SK-N-MC (cell line): ENCODE measurements at places on chromosomes 3 and 15.

DNA sequence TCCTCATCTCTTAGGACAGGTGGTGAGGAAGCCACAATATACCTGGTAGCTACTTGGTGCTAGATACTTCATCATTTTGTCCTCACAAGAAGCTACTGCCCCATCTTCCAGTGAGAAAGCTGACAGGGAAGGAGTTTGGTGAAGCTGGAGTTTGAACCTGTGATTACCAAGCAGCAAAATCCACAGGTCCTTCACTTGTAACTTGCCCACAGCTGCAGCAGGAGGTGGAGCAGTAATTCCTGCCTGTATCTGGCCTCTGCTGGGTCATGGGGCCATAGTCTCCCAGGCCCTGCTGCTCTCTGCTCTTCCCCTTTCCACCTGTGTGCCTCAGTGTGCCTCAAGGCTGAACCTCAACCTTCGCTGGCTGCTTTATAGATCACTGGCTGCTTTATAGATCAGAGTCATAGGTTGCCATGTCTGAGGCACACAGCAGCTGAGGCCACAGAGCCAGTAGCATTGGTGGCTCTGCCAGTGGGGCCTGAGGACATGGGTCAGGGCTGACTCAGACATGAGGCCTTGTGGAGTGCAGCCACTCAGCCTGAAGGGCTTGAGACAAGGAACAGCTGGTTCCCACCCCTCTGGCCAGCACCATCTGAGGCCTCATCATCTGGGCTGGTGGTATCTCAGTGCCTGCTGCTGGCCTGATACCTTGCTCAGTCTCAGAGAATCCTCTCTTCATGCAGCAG is 11.1 kb upstream of the CHRNB4 start:
- DNase-seq, result no peak

DNA sequence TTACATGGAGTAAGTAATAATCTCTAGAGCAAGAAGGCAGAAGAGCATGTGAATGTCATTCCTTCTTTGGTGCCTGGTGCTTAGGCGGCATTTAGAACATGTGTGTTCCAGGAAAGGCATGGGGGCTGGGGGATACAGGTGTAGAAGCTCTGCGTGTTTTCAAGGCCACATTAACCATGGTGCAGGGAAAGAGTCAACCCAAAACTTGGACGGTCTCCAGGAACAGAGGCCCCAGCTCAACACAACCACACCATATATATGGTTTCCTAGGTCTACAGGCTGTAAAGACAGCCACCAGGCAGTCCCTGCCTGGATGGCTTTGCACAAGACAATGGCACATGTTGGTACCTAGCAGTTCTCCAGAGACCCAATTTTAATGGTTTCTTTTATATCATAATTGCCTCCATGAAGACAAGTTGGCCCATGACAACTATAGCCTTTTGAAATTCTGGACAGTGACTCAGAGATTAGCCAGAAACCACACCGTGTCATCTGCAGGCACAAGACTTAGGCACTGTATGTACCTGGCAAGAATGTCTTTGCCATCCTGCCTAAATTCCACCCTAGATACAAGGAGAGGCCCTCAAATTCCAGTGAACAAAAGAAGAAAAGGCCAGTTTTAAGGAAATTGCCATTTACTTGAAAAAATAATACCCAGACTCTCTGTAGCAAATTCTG is 25.0 kb upstream of the DGKG start:
- DNase-seq, result no peak

DNA sequence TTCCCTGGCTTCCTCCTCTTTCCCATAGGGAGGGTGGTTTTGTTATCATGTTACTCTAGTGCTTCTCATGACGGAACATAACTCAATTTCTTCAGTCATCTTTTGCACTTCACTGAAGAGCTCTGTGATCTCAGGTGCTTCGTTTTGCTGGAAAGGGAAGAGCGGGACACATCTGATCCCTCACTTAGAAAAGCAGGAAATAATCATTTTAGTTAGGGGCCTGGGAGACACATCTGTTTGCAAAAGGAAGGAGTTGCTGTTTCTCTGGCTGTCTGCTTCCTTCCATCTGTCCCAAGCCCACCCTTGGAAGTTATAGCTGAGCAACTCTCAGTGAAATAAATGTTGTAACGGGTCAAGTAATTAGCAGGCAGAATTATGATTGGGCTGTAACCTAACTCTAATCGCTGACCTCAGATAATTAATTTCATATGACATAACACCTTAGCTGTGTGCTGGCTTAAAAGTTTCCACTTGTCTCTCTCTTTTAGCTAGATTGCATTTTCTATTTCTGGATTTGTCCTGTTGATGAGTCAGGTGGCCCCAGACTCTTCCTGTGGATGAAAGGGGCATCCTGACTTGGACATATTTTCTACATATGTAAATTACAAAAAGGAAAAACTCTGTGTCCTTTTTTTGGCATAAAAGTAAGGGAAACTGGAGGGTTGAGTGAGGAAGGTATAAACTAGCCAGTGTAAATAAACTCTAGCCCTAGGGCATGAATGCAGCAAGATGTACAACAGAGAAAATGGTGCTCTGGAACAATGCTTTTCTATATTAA is 11.0 kb upstream of the FILIP1L start:
- DNase-seq, result no peak

DNA sequence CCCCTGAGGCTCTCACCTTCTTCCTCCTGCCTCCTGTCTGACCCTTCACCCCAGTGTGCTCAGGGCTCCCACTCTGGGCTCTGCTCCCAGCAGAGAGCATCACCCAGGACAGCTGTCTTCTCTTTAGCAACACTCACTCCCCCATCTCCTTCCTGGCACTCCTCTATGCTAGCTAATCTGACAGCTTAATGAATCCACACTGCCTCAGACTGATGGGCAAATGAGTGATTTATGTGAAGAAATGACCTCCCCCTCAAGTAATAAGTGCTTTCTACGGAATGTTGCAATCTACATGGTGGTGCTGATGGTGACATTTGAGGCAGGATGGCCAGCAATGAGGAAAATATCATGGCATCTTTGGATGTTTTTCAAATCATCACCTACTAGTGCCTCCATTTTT is 83.6 kb downstream of the LSM3 start:
- no peak for DNase-seq

GRCh38 chr3:150599611-150600297 is 3.4 kb upstream of the SELENOT start:
- DNase-seq, result no peak

- no peak for DNase-seq
Observed at GRCh38 chr3:156628836-156629618, 45.4 kb upstream of the TIPARP start.

DNA sequence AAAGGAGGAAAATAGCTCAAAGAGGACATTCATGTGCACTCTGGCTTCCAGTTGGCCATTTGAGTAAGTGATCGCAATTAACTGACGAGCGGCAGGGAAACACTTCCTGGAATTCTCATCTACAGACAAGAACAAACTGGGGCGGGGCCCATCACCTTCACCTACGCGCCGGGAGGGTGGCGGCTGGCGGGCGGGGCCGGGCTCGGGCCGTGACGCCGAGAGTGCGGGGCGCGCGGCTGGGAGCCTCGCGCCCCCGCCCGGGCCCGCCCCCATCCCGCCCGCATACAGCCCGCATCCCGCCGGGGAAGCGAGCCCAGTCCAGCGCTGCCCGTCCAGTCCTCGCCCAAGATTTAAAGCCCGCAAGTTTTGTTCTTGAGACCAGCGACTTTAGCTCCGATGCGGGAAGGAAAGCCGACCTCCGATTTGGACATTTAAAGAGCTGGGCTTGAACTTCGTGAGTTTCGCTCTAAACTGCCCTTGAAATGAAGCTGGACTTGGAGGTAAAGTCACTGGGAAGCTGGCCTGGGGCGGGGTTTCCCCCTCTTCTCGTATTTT is at the start of gene B3GNT5:
Gene B3GNT5 (plus strand): TSS at position 281 of the 555 bp plus-strand sequence. CDS start 16,546 bp downstream, outside the sequence.
- DNase-seq, result no peak

DNA sequence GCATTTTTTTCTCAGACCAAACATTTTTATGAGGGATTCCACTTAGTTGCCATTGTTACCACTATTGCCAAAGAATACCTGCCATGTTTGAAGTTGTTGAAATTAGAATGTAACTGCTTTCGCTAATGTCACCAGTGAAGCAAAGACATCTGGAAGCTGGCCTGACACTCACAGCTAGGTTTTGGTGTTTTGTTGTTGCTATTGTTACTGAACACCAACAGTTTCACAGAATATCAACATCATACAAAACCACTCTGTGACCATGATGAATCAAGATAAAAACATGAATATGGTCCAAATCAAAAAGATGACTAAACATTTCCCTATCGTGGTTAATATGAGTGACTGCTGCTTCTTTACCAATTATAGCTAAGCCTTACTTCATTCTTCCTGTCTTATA is 6.9 kb upstream of the CFAP20DC start:
- no peak for DNase-seq
